Stimulated activated CD8-positive, alpha-beta memory T cell treated with anti-CD3 and anti-CD28 coated beads, Interleukin-12 subunit alpha, Interleukin-12 subunit beta, amount 100 ng/mL, for 1 hour (primary cell): ENCODE measurements at places on chromosomes 6 and 20.

DNA sequence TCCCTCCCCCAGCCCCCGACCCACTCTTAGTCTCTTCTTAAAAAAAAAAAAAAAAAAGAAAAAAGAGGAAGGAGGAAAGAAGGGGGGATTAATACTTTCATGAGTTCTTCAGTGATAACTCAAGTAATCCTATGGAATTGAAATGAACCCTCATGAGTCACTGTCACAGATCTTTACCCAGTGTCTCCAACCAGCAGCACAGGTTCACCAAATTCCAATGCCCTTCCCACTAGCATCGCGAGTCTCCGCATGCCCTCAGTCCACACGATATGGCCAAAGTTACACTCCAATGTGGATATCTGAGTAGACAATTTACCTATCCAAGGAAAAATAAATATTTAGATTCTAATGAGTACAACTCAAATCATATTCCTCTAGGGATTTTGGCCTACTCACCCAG lies 74.5 kb downstream of the MDN1 start:
- no peak for DNase-seq

DNA sequence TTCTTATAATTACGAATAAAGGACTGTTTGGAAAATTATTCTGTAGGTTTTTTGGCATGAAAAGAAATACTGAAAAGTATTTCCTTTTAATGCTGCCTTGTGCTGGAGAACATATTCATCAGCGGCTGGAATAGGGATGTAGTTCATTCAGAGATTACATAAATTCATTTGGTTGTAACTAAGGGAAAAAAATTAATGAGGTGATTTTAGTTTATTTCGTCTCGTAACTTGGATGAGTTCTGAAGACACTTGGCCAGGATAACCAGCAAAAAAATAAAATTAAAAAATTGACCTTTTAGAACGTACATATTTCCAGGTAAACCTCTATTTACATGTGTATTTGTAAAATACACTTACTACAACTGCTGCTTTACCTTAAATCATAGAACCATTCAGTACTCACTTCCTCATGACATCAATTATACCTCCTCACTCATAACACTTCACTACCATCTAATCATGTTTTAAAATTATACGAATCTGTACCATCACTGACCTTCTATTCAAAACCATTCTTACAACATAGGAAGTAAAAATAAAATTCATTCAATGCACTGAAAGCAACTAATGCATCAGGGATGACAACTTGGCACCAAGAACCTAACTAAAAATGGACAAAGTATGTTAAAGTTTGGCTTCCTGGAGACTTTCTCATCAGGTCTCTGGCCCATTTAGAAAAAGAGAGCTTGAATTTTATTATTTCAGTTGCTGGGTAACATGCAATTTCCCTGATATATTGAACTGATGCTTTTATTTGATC lies 17.2 kb downstream of the KLHL31 start:
- no peak for DNase-seq

GRCh38 chr6:38262609-38263008 lies 377.1 kb downstream of the BTBD9 start:
- DNase-seq: no peak

DNA sequence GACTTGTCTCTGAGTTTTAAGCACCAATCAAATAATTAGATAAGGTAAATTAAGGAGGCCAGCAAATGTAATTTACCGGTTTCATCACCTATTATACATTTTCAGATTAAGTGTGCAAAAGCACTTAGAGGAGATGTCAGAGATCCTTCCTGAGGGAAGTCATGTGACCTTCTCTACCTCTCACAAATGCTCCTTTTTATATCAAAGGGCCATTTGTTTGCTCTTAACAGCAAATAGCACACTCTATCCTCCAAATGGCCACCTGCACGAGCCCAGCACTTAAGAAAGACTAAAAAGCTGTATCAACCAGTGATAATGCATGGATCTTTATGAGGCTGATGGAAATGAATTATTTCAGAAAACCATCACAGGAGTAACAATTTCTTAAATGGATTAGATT lies 149.4 kb downstream of the ELOVL4 start:
- DNase-seq: no peak

DNA sequence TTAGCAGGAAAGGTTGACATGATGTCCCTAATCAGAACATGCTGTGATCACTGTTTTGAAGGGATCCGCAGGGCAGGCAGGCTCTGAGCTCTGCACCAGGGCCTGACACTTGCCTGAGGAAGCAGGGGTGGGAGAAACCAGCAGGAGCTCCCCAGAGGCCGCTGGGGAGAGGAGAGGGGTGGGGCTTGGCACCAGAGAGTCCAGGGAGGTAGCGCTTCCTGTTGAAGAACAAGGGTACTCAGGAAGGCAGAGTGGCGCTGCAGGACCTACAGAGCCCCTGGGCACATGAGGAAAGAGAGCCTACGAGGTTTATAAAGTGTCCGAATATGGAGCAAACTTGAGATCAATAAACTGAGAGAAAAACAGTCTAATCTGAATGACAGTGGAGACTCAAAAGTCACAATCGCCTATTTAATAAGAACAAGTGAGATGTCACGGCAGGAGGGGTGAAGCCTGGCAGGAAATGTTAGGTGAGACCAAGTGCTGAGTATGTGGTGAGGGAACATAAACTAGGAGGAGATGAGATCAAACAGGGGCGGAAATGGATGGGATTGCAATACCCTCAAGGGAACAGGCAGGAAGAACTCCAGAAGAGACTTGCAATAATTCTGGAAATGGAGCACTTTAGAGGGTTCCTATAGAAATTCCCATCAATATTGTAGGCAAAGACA lies 5.8 kb upstream of the TBXT start:
- DNase-seq: no peak
